ENCODE measurements at places on chromosomes 12 and 14.
A peak's percentile ranks its signal among the peaks of the same experiment; 100 is the strongest.

DNA sequence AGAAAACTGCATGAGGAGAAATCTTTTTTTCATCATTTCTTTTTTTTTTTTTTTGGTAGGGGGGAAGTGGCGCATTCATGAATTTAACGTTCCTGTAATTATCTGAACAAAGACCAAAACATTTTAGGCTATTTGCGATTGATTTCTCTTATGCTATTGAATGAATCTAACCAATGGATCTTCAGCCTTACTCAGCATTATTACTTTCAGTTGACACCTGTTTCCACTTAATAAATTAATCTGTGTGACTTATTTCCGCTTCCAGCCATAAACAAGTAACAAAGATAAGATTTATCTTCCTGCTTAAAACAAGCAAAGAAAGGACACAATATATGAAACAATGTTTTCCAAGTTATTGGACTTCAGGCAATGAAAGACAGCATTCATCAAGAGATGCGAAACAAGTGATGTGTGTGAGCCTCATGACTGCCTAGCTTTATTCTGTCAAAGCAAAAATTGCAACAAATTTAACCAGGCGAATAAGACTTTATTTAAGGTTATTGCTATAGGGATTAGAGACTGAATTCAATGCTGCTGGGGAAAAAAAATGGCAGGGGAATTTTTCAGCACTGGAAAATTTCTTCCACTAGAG is 1026.9 kb downstream of the LRFN5 start:
- H3K27me3 ChIP-seq = no peaks in the 10 kb centered on the region
- DNase-seq = no peak
- H3K4me3 ChIP-seq = no peak overlapping the region
- H3K27ac ChIP-seq = no peak overlapping the region
- H3K36me3 ChIP-seq = no peaks in the 10 kb centered on the region

DNA sequence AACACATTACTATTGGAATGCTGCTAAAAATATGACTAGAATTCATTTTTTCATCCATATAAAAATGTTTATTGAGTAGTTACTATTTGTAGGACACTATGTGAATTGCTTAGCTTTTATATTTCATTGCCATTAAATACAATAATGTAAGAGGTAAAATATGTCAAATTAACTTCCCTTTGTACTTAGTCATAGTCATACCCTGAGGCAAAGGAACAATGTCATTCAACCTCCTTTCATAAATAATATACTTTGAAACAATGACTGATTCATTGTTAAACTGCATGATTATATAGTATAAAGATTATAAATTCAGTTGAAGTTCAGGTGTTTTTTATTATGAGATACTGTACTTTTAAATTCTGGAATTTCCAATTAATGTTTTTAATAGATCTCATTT is 105.2 kb downstream of the GARIN6 start:
- DNase-seq = no peak
- H3K4me3 ChIP-seq = no peak overlapping the region
- H3K27ac ChIP-seq = no peak overlapping the region
- H3K4me1 ChIP-seq = no peaks in the 10 kb centered on the region
- H3K27me3 ChIP-seq = no peaks in the 10 kb centered on the region

DNA sequence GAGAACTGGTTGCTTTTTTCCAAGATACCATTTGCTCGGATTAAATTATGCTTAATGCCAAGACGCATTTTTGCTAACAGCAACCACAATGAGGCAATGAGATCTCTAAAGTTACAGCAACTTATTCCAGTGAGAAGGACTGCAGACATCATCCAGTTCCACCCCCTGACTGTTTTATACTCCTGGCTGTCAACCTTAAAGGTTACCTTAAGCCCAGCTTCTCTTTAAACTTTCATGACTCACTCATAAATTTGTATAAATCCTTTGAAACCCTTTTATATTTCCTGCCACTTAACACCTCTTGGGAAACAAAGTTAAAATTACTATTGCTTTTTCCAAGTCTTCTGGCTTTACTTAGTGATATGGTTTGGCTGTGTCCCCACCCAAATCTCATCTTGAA is 80.2 kb downstream of the TMTC1 start:
- no peak overlapping the region for H3K27ac ChIP-seq
- peaks cover 7% of the 10 kb centered on the region for H3K27me3 ChIP-seq
- no peak for DNase-seq
- H3K4me1 ChIP-seq = no peaks in the 10 kb centered on the region

GRCh38 chr12:52867642-52868041 is 18.8 kb upstream of the KRT78 start:
- DNase-seq = no peak
- H3K4me3 ChIP-seq = no peak overlapping the region
- H3K4me1 ChIP-seq = peaks cover 5% of the 10 kb centered on the region
- H3K27me3 ChIP-seq = no peaks in the 10 kb centered on the region

GRCh38 chr14:70788898-70789297 is 20.4 kb downstream of the MAP3K9 start:
- no peaks in the 10 kb centered on the region for H3K27me3 ChIP-seq
- no peak overlapping the region for H3K4me3 ChIP-seq
- DNase-seq = no peak
- H3K27ac ChIP-seq = no peak overlapping the region
- H3K36me3 ChIP-seq = no peaks in the 10 kb centered on the region
- H3K4me1 ChIP-seq = no peaks in the 10 kb centered on the region

DNA sequence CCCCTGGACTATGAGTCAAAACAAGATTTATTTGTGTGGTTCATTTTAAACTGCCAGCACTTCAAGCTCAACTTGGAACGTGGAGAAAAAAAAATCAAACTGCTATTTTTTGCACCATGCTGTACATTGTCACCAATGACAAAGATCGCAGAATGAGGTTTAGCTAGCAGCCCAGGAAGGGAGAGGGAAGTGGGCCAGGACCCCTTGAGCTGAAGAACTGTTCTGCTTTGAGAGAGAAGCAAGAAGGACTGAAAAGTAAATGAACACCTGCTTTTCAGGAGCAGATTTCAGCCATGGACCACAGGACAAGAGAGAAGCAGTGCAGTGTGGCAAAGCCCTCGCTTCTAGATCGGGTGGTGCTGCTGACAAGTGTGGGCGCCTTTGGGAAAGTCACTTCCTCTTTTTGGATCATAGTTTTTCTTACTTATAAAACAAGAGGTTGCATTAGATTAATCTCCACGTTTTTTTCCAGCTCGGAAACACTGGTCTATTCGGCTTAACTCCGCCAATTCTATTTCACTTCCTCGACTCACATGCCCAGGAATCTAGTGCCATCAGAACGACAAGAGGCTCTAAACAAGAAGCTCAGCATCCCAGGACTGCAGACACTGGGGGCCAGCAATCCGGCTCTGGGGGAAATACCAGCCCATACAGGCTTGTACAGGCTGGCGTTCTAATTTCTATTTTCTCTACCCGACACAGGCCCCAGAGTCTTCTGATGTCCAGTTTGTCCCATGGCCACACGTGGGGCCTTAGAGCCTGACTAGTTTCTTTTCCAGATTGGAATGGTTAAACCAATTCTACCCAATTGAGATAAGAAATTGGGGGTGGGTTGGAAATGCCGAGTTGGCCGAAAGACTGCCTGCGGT is 129.9 kb downstream of the CRACR2A start:
- H3K27me3 ChIP-seq = no peaks in the 10 kb centered on the region
- no peak overlapping the region for H3K4me3 ChIP-seq
- no peak overlapping the region for H3K27ac ChIP-seq

DNA sequence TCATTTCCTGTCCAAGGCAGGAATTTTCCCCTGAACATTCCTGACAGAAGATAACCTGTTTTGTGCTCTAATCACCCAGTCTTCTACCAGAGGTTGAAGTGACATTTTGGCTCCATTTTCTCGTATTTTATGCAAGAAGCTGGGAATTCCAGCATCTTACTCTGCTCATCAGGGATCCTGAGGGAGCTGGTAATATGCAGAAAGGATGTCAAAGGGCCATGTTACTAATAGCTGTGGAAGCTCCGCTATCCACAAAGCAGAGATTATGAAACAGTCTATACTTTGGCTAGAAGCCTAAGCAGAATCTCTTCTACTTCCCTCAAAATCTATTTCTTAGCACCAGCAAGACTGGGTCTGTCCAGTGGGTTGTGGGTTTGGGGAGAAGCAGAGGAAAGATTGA is 613.0 kb downstream of the DIO2 start:
- H3K27me3 ChIP-seq = no peaks in the 10 kb centered on the region
- H3K27ac ChIP-seq = no peak overlapping the region
- no peaks in the 10 kb centered on the region for H3K36me3 ChIP-seq
- no peak overlapping the region for H3K4me3 ChIP-seq
- no peak for DNase-seq
- no peaks in the 10 kb centered on the region for H3K4me1 ChIP-seq

GRCh38 chr14:66403183-66403582 is 83.0 kb upstream of the CCDC196 start:
- no peaks in the 10 kb centered on the region for H3K4me1 ChIP-seq
- no peaks in the 10 kb centered on the region for H3K27me3 ChIP-seq
- H3K4me3 ChIP-seq = no peak overlapping the region
- H3K36me3 ChIP-seq = no peaks in the 10 kb centered on the region
- no peak for DNase-seq

DNA sequence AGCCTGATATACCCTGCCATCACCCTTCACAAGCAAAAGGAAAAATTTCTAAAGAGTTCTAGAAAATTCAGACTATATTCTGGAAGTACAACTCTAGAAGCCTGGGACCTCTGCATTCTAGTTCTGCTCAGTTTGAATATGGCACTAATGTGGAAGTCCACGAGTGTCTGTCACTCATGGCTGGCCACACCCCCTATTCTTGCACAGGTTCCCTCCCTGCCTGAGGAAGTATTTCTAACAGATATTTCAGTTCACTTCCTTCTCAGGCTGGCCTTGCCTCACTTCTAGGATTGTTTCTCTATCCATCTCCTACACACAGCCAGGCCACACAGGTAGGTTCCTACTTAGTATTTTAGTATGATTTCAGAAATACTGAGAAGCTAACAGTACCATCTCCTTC is 67.4 kb downstream of the PHLDA1 start:
- H3K4me3 ChIP-seq = no peak overlapping the region
- no peaks in the 10 kb centered on the region for H3K27me3 ChIP-seq
- DNase-seq = no peak
- peaks cover 9% of the 10 kb centered on the region for H3K4me1 ChIP-seq

DNA sequence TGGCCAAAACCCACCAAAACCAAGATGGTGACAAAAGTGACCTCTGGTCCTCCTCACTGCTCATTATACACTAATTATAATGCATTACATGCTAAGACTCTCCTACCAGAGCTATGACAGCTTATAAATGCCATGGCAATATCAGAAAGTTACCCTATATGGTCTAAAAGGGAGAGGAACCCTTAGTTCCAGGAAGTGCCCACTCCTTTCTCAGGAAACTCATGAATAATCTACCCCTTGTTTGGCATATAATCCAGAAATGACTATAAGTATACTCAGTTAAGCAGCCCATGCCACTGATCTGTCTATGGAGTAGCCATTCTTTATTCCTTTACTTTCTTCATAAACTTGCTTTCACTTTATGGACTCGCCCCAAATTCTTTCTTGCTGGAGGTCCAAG is 43.0 kb upstream of the FUT8 start:
- H3K27me3 ChIP-seq = peaks cover 23% of the 10 kb centered on the region
- H3K36me3 ChIP-seq = peaks cover 3% of the 10 kb centered on the region
- DNase-seq = no peak
- no peaks in the 10 kb centered on the region for H3K4me1 ChIP-seq

GRCh38 chr12:84811291-84811690 is 101.3 kb downstream of the SLC6A15 start:
- no peak overlapping the region for H3K4me3 ChIP-seq
- H3K4me1 ChIP-seq = no peaks in the 10 kb centered on the region
- H3K27me3 ChIP-seq = no peaks in the 10 kb centered on the region
- H3K27ac ChIP-seq = no peak overlapping the region
- no peak for DNase-seq

GRCh38 chr14:81464253-81465002 is 64.3 kb upstream of the STON2 start:
- no peaks in the 10 kb centered on the region for H3K36me3 ChIP-seq
- no peaks in the 10 kb centered on the region for H3K4me1 ChIP-seq
- no peaks in the 10 kb centered on the region for H3K27me3 ChIP-seq
- H3K4me3 ChIP-seq = peak overlapping the region; percentile 80

GRCh38 chr12:119447618-119448017 is 113.1 kb downstream of the CCDC60 start:
- no peak overlapping the region for H3K4me3 ChIP-seq
- no peaks in the 10 kb centered on the region for H3K4me1 ChIP-seq
- no peaks in the 10 kb centered on the region for H3K36me3 ChIP-seq
- peaks cover 39% of the 10 kb centered on the region for H3K27me3 ChIP-seq
- no peak for DNase-seq
- H3K27ac ChIP-seq = no peak overlapping the region

- H3K4me1 ChIP-seq = no peaks in the 10 kb centered on the region
- DNase-seq = no peak
- H3K36me3 ChIP-seq = no peaks in the 10 kb centered on the region
- no peak overlapping the region for H3K4me3 ChIP-seq
- H3K27me3 ChIP-seq = peaks cover 32% of the 10 kb centered on the region
These were observed 355.3 kb upstream of the FKBP4 start for GRCh38 chr12:2439332-2440100.

- H3K36me3 ChIP-seq = no peaks in the 10 kb centered on the region
- peaks cover 47% of the 10 kb centered on the region for H3K27me3 ChIP-seq
- no peak overlapping the region for H3K4me3 ChIP-seq
- DNase-seq = no peak
These were observed 42.2 kb upstream of the FAM181A start for GRCh38 chr14:93884950-93885349.

GRCh38 chr12:5220835-5221234 is 177.2 kb downstream of the KCNA5 start:
- H3K27ac ChIP-seq = no peak overlapping the region
- no peak overlapping the region for H3K4me3 ChIP-seq
- H3K27me3 ChIP-seq = peaks cover 8% of the 10 kb centered on the region
- peaks cover 5% of the 10 kb centered on the region for H3K4me1 ChIP-seq
- H3K36me3 ChIP-seq = no peaks in the 10 kb centered on the region
- no peak for DNase-seq

- no peak overlapping the region for H3K4me3 ChIP-seq
- H3K4me1 ChIP-seq = peaks cover 10% of the 10 kb centered on the region
- no peak for DNase-seq
- no peaks in the 10 kb centered on the region for H3K36me3 ChIP-seq
- no peak overlapping the region for H3K27ac ChIP-seq
- H3K27me3 ChIP-seq = peaks cover 76% of the 10 kb centered on the region
These were observed 46.0 kb downstream of the SMIM41 start for GRCh38 chr12:52125476-52125900.

DNA sequence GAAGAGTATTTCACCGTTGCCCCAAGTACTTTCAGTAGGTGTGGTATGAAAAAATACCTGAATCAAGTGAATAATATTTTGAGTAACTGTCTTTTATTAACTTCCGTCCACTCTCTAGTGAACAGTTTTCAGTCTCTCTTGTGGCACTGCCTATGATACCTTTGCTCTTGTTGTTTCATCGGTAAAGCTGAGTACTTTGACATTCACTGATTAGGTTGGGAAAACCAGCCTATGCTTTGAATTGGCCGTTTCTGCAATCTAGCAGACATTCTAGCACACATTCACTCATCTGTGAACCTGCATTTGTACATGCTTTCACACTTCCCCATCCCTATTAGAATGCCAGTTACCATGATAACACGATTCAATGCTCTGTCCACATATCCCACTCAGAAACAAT is 217.3 kb downstream of the FBXL14 start:
- H3K27me3 ChIP-seq = no peaks in the 10 kb centered on the region
- H3K27ac ChIP-seq = no peak overlapping the region
- DNase-seq = no peak
- no peaks in the 10 kb centered on the region for H3K4me1 ChIP-seq
- no peak overlapping the region for H3K4me3 ChIP-seq

GRCh38 chr12:81722004-81722403 is 37.1 kb downstream of the PPFIA2 start:
- H3K27me3 ChIP-seq = no peaks in the 10 kb centered on the region
- H3K4me3 ChIP-seq = no peak overlapping the region
- H3K36me3 ChIP-seq = no peaks in the 10 kb centered on the region
